Thymus (tissue), 14 donors: ENCODE measurements at places on chromosomes 6 and 20. TPM values are rescaled to one million over a fixed set of nuclear protein-coding genes. Genes with fewer than 3 reads are reported as not detected.
A peak's percentile ranks its signal among the peaks of the same experiment; 100 is the strongest.

- no peak for DNase-seq
Measured at GRCh38 chr6:166203003-166203640, 35.5 kb upstream of the TBXT start.

DNA sequence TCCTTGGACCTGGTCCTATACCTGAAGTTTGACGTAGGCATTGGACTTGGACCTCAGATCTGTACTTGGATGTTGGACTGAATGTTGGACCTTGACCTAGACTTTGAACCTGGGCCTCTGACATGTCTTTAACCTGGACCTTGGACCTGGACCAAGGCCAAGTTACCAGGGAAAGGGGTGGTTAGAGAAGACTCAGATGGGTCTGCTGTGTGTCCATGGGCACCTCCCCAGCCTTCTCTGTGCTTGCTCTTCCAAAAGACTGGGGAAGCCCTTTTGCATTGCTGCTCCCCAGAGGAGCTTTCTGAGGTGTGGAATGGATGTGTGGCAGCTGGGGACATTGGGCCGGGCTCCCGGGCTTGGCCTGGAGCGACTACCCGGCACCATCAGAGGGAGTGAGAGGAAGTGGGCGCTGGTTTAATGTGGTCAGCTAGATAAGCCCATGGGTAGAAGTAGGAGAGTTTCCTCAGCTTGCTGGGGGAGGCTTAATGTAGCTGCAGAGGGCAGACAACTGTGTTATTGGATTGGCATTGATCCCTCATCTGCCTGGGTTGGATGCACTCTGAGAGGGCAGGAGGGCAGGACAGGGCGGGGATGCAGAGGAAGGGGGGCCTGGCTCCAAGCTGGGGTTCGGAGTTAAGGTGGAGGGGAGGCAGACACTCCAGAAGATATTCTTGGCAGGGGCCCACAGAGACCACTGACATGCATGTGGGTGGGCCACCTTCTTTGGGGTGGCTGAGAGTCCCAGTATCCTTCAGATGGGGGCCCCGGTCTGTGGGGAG, 4.2 kb downstream of the SCRT2 start:
- no peak for DNase-seq

DNA sequence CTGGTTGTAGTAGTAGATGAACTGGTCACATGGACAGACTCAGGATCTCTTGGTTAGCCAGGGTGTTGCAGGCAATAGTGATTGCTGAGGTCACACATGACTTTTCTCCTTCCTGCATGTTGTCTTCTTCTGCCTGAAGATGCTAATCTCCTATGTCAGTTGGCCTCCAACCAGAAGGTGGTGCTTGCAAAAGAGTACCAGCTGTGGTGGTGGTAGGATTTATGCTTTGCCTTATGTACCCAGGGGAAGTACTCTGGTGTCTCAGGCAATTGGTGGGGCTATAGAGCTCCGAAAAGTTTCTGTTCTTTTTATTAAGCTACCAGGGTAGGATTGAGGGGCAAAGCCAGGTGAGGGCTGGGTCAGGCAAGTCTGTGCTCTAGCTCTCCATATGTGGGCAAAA, 98.5 kb downstream of the CARMIL1 start:
- peak; percentile 46 for DNase-seq

DNA sequence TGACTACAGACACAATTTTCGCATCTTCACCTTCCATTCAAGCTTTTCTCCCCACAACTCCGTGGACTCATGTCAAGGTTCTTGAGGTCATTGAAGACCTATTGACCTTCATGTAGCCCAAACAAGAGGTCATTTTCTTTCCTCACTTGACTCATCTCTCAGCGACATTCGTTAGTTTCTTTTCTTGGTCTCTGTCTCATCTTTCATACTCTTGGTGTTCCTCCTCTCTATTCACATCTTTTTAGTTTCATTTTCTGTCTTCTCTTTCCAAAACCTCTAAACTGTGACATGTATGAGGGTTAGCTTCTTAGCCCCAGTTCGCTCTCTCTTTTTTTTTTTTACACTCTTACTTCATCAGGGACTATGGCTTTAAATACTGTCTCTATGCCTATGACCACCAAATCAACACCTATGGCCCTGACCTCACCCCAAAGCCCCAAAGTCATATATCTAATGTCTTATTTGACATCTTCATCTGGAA, 128.6 kb upstream of the BACH2 start:
- DNase-seq: no peak

GRCh38 chr6:127190552-127190951, 72.1 kb downstream of the RSPO3 start:
- no peak for DNase-seq

- DNase-seq: no peak
Measured at GRCh38 chr20:37393196-37393862, 47.4 kb downstream of the SRC start.

DNA sequence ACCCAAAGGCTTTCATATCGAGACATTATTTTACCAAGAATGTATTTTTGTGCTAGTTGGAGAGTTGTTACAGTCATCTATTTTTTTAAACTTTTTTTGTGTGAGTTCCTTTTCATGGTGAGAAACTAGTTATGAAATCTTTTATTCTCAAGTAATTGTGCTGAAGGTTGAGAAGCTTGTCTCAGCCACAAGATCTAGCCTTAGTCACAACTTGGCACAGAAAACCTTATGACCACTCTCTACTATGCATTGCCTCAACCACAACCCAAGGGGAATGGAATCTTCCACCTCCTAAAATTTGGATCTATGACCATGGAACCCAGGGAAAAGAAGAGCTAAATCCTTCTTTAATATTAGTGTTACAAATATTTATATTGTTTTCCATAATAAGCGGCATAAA, 58.5 kb downstream of the HS3ST5 start:
- DNase-seq: no peak

- no peak for DNase-seq
Measured at GRCh38 chr6:111524735-111525134, 41.7 kb upstream of the REV3L start.

- no peak for DNase-seq
Measured at GRCh38 chr6:13992417-13993055, 67.8 kb downstream of the RNF182 start.

- no peak for DNase-seq
Measured at GRCh38 chr6:41894366-41895299, 542 bp downstream of the USP49 start.

DNA sequence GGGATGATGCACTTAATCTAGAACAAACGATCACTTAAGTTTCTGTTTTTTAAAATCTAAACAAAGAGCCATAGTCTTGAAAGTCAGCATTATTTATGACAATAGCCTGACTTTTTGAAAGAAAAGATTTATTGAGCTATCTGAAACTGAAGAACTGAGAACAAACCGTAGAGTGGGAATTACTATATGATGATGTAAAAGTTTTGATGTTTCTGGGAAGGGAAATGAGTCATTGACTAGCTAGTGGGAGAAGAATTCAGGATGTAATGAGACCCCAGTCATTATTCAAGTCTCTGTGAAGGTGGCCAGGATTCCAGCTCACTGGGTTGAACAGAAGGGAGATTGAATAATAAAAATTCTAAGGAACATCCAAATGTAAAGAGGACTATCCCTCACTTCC, 83.4 kb upstream of the FABP7 start:
- DNase-seq: no peak

DNA sequence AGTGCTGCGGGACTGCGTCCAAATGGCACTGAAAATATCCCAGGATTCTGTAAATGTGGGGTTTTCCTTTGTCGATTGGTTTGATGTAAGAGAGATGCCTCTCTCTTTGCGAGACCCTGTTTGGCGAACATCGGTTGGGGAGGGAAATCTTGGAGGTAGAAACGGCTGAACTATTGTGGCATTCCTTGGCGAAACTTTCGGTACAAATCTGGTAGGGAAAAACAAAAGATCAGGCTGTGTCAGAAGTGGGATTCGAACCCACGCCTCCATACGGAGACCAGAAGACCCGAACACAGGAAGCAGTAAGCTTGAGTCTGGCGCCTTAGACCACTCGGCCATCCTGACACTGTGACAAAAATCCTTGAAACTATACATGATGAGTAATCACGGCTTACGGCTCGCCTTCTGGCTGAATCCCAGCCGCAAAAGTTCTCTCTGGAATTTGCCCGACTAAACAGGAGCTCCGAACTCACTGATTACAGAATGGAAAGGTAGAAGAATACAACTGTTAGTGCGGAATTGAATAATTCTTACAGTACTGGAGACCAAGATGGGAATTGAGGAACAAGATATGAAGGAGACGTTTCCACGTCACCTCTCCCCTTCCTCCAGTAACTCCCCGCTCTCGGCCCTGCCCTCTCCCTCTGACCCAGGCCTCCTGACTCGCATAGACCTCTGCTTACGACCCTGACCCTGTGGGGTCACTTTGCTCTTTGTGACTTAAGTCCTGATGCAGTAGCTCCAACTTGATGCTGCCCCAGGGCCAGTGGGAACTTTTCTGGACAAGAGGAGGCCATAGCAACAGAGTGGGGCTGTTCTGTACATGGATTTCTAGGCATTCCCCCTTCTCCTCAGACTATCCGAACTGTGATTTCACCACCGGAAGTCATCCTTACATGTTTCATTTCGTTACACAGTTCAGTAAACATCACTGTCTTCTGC, 132.8 kb upstream of the ZNF184 start:
- no peak for DNase-seq

Gene TMEM74B
- 1.3 TPM for polyA plus RNA-seq

Gene SLC22A7
- 0.16 TPM for polyA plus RNA-seq

Gene OSTM1
- polyA plus RNA-seq: 31.2 TPM

Gene HLA-F
- polyA plus RNA-seq: 530 TPM

Gene MAN1A1
- 23.6 TPM for polyA plus RNA-seq

Gene PNPLA1
- polyA plus RNA-seq: 0.21 TPM

Gene LPIN3
- polyA plus RNA-seq: 11.0 TPM
